Activated CD4-positive, alpha-beta T cell treated with anti-CD3 and anti-CD28 coated beads for 36 hours (primary cell): ENCODE measurements at places on chromosomes 4 and X. TPM values are rescaled to one million over a fixed set of nuclear protein-coding genes. Genes with fewer than 3 reads are reported as not detected.

- DNase-seq = no peak
Measured at GRCh38 chr4:88078579-88078978, 71.1 kb downstream of the PKD2 start.

The PNMA6F gene
- not detected for total RNA-seq

The GUCY1A1 gene
- total RNA-seq = not detected

The PCDH7 gene
- total RNA-seq = not detected

DNA sequence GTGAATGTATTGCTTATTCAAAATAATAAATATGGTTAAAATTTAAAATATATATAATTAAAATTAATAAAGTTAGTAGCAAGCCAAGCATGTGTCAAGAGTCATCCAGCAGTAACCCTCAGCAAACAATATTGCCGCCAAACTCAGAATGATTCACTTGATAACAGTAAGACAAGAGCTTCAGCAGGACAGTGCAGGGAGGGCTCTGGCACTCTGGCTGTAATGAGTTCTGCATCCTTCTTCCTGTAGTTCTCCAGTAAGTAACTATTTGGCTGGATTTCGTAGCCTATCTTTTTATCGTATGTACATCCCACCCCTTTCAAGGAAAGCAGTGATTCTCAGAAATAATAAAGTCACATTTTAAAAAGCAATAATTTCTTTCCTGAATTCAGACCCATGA, 17.6 kb downstream of the OTUD6A start:
- no peak for DNase-seq

DNA sequence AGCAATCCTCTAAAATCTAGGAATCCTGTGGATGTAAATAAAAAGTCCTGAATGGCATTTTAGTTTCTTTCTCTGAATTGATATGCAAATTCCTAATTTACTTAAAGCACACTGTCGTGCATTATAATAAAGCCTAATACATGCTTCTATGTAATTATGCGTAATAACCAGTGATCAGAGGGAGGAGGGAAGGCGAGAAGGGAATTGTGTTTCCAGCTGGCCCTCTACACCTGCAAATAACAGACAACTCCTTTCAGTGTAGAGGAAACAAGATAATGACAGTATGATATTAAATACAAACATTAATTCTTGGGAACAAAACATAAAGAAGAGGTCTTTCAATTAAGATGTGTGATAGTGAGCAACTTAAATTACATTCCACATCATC, 419.6 kb upstream of the LCORL start:
- DNase-seq = no peak

The DDIT4L gene
- 0.60 TPM for total RNA-seq

The FGF5 gene
- total RNA-seq = not detected

The MUC7 gene
- not detected for total RNA-seq

The TMEM271 gene
- not detected for total RNA-seq

The AFF1 gene
- 47.3 TPM for total RNA-seq

The HHIP gene
- not detected for total RNA-seq
